Activated CD4-positive, alpha-beta T cell treated with anti-CD3 and anti-CD28 coated beads for 1 hour (primary cell): ENCODE measurements at places on chromosomes 3 and 15.
A peak's percentile ranks its signal among the peaks of the same experiment; 100 is the strongest.

- DNase-seq, result no peak
Measured at GRCh38 chr3:37943631-37944314, 46.8 kb upstream of the VILL start.

GRCh38 chr3:114420072-114420471 is 126.2 kb downstream of the TIGIT start:
- no peak for DNase-seq

DNA sequence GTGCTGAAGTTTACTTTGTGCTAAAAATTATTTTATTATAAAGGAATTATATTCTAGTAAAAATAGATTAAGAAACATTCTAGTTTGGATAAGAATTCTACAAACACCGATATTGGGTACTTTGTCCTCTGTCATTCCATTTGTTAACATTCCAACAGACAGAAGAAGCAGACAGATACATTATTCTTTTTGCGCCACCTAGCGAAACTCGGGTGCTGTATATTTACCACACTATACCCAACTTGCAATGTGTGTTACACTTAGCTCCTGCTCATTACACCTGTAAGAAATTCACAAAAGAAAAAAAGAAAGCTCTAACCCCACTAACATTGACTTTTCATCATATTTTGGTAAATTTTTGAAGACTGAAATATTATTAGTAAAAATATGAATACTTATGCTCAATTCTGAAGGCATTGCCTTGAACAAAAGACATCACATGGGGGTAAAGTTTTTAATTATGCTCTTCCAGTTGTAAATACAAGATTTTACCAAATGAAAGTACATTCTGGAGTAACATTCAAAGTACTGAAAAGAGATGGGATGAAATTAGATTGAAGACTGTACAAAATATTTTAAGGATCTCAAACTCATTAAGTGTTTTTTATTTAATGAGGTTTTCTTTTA is 136.5 kb upstream of the MLF1 start:
- DNase-seq, result no peak

GRCh38 chr15:29822684-29823459 is 604 bp upstream of the TJP1 start:
- DNase-seq, result no peak

- no peak for DNase-seq
Measured at GRCh38 chr3:134685929-134686802, 35.3 kb upstream of the KY start.

DNA sequence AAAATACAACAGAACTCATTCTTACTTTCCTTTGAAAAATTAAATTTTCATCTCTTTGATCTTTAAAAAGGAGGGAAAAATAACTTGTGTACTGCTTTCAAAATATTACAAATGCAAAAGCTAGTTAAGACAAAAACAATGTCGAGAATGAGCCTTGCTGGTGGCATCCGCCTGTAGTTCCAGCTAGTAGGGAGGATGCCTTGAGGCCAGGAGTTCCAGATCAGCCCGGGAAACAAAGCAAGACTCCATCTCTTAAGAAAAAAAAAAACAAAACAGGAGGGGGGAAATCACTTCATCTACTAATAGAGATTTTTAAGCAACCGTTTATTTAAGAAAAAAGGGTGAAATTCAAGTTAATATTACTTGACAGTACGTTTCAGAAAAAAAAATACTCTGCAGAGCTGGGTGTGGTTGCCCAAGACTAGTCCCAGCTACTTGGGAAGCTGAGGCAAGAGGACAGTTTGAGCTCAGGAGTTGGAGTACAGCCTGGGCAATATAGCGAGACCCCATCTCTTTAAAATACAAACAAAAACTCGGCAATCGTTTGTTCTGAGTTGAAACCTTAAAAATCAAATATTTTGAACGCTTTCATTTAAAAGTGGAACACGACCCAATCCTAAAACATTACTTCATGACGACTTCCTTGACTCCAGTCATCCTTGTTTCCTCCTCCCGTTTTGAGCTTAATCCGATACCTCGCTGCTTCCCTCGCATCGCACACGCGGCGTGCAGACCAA is 1.2 kb downstream of the KPNA1 start:
- DNase-seq, result no peak

GRCh38 chr3:32990116-32990515 is 38.7 kb downstream of the CCR4 start:
- DNase-seq, result no peak

DNA sequence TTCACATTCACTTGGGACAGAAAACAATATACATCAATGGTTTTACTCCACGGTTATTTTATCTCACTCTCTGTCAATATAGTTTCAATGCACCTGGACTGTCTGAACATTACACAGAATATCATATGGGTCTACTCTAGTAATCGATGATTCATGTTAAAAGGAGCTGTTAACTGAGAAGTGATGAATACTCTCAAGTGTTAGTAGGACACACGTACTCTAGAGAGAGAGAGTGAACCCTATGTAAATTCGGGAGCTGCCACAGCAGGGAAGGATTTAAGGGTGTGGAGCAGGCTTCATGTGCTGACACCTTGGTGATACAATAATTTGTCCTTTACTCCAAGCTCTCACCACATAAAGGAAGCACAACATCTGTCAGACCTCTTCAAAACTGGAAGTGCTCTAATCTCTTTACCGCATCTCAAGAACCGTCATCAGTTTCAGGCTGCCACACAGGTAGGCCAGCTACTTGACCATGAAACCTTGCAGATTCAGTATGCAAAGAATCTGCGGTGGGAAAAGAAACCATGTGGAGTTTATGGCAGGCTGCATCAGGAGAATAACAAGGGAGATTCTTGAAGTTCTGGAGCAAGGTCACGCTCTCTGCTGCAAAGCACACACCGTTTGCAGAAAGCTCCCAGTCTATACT is 199.2 kb upstream of the TMC3 start:
- no peak for DNase-seq

GRCh38 chr15:51129535-51130188 is 35.0 kb upstream of the TNFAIP8L3 start:
- no peak for DNase-seq

DNA sequence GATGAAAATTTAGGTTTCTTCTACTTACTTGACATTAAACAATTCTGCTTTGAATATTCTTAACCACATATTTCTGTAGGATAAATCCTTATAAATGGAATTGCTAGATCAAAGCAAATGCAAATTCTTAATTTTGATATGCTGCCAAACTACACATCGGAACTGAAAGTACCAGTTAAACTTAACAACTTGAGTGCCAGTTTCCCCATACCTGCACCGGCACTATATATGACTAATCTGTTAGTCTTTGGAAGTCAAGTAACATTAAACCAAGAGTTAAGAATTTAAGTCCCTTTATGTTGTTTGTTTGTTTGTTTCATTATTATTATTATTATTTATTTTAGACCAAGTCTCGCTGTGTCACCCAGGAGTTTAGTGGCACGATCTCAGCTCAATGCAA is 103.9 kb upstream of the AKAP13 start:
- DNase-seq, result no peak

GRCh38 chr3:143084856-143085731 is 34.5 kb upstream of the CHST2 start:
- no peak for DNase-seq

- DNase-seq, result no peak
Measured at GRCh38 chr3:115165701-115166100, 18.6 kb upstream of the ZBTB20 start.

DNA sequence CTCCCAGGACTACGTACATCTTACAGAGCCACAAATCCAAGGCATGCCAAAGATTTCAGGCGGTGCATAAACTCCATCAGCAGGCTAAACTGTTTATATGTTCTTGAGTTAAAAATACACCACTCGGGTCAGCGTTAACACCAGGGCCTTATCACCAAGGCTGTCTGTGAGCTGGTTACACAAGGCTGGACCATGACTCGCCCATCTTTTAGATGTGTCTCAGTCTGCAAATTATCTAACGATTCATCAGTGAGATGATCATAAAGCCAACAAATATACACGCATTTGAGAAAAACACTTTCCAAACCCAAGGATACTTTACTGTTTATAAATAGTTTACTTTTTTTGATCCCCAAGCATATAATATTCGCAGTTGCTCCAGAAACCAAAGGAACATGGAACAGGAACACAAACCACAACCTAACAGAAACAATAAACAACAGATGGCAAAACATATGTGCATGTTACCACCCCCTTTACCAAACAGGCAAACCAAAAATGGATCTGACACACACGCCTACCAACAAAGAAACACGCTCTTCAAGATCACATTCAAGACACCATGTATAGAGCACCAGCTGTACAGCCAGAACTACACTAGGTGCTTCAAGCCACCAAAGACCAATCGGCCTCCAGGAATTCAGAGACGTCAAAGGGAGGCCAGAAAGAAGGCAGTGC is 15.4 kb downstream of the LRIG1 start:
- no peak for DNase-seq

DNA sequence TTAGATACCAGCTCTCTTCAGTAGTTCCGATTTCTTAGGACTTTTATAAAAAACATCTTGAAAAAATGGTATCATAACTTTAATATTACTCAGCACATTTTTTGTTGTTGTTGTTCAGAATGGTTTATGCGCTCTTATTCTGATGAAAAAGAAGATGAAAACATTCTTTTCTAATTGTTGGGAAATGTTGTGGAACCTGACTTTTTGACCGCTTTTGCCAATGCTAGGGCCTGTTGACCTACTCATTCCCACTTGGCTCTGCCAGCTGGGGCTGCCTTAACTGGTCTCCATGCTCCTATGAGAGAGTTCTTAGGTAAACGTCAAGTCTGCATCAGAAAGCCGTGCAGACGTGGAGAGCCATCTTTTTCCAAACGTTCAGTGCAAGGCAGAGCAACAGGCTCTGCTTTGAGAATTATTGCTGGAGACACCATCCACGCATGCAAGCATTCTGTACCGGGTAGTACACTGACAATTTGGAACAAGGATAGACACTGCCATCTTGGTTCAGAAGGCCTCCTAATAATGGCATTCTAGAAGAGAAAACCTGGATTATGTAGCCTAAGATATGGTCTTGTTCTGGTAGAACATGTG is 176.8 kb downstream of the GHSR start:
- no peak for DNase-seq

- no peak for DNase-seq
Measured at GRCh38 chr3:52277972-52278509, 408 bp downstream of the WDR82 start.

DNA sequence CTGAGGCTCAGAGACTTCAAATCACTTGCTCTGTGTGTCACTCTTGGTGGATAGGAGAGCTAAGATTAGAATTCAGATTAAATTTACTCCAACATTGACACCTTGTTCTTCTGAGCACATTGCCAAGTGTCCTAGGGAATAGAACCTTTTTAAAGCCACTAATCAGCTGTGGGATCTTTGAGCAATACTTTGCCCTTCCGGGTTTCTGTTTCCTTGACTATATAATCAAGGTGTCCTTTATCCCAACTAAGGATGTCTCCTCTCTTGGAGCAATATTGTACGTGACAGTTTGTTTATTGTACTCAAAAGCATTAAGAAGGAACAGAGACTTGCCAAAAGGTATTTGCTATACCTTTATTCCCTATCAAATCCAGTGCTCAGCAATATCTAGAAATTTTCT is 170.9 kb upstream of the CADPS start:
- DNase-seq, result no peak

- no peak for DNase-seq
Measured at GRCh38 chr15:81182756-81183438, 13.8 kb upstream of the IL16 start.

GRCh38 chr3:40923143-40923542 is 276.2 kb upstream of the CTNNB1 start:
- no peak for DNase-seq

- DNase-seq, result no peak
Measured at GRCh38 chr15:69038508-69038907, 24.0 kb downstream of the NOX5 start.

DNA sequence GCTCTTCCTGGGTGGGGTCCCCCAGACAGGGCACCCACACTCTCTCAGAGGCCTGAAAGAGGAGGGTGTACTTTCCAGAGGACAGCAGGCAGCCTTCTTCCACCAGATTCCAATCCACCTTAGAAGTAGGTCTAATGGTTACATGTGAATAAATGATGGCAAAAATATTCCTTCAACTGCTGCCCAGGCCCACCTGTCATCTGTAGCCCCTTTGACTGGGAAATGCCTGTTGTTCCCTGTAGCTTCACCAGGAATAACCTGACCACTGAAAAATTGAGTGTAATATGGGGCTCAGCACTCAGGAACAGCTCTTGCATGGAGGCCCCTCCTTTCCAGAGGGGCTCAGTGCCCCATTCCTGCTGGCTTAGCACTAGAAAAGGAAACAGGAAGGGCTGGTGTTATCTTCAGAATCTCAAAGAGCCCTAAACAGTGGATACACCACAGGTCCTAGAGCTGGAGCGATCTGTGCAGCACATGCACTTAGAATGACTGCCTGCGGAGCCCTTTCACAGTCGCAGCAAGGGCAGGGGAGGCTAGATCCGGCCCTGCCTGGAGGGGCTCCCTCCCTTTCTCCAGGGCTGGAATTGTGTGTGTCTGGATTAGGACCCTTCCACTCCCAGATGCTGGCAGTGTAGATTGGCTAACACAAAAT is 32.1 kb downstream of the SLC22A14 start:
- DNase-seq, result no peak

- DNase-seq, result no peak
Measured at GRCh38 chr15:66476535-66476934, 21.0 kb downstream of the SNAPC5 start.

- peak; percentile 36 for DNase-seq
Measured at GRCh38 chr3:108125550-108126071, 34.8 kb upstream of the CD47 start.

- DNase-seq, result no peak
Measured at GRCh38 chr15:25900901-25901300, 37.8 kb upstream of the ATP10A start.

DNA sequence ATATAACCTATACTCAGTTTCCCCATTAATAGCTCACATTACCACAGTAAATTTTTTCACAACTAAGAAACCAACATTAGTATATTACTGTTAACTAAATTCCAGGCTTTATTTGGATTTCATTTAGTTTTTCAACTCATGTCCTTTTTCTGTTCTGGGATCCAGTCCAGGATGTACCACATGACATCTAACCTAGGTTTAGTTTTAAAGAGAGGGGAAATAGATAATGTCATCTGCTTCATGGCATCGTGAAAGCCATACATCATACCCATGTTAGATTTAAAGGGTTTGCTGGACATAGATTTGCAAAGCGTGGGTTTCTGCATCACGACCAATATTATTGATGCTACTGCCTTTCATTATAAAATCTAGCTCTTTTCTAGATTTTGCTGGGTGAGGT is 33.2 kb upstream of the RPP14 start:
- no peak for DNase-seq

GRCh38 chr3:43080726-43081568 is 24.9 kb downstream of the POMGNT2 start:
- DNase-seq, result no peak

- DNase-seq, result no peak
Measured at GRCh38 chr3:184811663-184811998, 335 bp upstream of the VPS8 start.
